Activated CD4-positive, alpha-beta T cell treated with anti-CD3 and anti-CD28 coated beads, Interleukin-2, amount 10 ng/mL, durations not matched to agents 7 days and 5 days (primary cell): ENCODE measurements at places on chromosomes 16 and 17.

DNA sequence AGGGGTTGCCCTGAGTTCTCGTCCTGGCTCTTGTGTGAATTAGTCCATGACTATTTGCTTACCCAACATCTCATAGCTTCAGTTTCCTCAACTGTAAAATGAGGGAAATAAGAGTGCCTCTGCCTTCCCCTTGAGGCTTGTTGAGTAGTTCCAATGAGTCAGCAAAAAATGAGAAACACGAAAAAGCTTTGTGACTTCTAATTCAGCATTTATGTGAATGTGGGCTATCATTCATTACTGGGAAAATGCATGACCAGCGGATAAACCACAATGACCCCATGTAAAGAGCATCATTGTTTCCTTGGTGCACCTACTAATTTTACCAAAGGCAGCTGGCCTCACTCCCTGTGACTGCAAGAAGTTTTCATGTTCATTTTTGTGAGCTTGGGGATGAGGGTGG is 374.6 kb upstream of the HSBP1 start:
- H3K4me3 ChIP-seq = no peak overlapping the region
- H3K36me3 ChIP-seq = no peaks in the 10 kb centered on the region
- no peaks in the 10 kb centered on the region for H3K27me3 ChIP-seq
- H3K27ac ChIP-seq = no peak overlapping the region
- no peaks in the 10 kb centered on the region for H3K4me1 ChIP-seq
- DNase-seq = no peak

DNA sequence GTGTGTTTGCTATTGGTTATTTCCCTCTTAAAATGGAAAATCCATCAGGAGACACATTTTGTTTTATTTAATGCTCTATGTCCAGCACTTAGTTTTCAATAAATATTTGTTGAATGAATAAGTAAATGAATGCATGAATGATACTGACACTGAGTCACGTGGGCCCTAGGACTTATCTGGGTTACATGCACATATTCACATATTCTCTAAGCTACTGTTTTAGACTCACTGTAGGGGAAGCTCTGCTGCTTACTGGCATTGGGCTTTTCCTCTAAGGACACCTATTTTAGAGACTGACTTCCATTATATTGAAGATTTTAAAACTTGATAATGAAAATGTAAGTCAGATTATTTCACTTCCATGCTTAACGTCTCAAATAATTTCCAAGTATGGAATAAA is 327.2 kb downstream of the UTP18 start:
- no peaks in the 10 kb centered on the region for H3K36me3 ChIP-seq
- H3K27me3 ChIP-seq = no peaks in the 10 kb centered on the region
- no peak overlapping the region for H3K4me3 ChIP-seq
- no peaks in the 10 kb centered on the region for H3K4me1 ChIP-seq
- DNase-seq = no peak

DNA sequence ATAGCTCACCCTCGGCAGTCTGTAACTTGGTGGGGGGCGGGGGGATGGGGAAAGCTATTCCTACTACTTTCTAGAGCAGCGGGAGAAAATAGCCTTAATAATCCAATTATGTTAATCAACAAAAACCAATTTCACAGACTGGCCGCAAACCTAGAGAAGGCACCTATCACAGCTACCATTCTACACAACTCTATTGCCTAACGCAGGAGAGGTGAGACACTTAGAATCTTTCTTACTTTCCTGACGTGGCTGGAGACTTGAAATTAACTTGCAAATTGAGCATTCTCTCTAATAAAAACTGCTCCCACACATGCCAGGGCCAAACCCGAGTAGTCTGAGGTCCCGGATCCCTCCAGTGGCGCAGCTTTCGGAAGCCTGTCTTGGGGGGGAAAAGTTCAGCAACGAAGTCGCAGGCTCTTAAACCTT is 794 bp downstream of the SMG6 start:
- DNase-seq = no peak
- H3K27me3 ChIP-seq = no peaks in the 10 kb centered on the region
- peaks cover 57% of the 10 kb centered on the region for H3K4me1 ChIP-seq
- peak overlapping the region; percentile 88 for H3K27ac ChIP-seq

DNA sequence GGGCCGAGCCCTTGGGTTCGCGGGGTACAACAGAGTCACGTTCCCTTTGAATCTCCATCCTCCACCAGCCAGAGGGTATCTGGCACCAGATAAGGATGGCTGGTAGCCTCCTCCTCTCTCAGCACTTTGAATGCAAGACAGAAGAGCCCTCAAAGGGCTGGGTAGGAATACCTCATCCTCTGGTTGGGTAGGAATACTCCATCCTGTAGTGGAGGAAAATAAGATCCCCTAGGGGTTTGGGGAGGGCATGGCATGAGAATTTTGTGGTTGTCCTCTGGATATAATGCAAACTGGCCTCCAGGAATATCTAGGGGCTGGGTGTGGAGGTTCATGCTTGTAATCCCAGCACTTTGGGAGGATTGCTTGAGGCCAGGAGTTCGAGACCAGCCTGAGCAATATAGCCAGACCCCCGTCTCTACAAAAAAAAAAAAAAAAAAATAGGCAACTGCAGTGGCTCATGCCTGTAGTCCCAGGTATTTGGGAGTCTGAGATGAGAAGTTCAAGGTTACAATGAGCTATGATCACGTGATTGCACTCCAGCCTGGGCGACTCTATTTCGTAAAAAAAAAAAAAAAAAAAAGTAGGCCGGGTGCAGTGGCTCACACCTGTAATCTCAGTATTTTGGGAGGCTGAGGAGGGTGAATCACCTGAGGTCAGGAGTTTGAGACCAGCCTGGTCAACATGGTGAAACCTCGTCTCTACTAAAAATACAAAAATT is 2.7 kb downstream of the IGFBP4 start:
- H3K36me3 ChIP-seq = peaks cover 23% of the 10 kb centered on the region
- peaks cover 72% of the 10 kb centered on the region for H3K4me1 ChIP-seq
- H3K4me3 ChIP-seq = peak overlapping the region; percentile 85
- no peak for DNase-seq
- H3K27ac ChIP-seq = peak overlapping the region; percentile 97

- peaks cover 3% of the 10 kb centered on the region for H3K27me3 ChIP-seq
- no peak overlapping the region for H3K27ac ChIP-seq
- H3K4me1 ChIP-seq = peaks cover 4% of the 10 kb centered on the region
- no peaks in the 10 kb centered on the region for H3K36me3 ChIP-seq
Measured at GRCh38 chr17:10738521-10739258, 8.9 kb upstream of the TMEM220 start.

- no peak overlapping the region for H3K27ac ChIP-seq
- no peak overlapping the region for H3K4me3 ChIP-seq
- no peak for DNase-seq
- H3K27me3 ChIP-seq = no peaks in the 10 kb centered on the region
- H3K4me1 ChIP-seq = peaks cover 17% of the 10 kb centered on the region
Measured at GRCh38 chr16:68146585-68146984, 61.4 kb downstream of the NFATC3 start.

DNA sequence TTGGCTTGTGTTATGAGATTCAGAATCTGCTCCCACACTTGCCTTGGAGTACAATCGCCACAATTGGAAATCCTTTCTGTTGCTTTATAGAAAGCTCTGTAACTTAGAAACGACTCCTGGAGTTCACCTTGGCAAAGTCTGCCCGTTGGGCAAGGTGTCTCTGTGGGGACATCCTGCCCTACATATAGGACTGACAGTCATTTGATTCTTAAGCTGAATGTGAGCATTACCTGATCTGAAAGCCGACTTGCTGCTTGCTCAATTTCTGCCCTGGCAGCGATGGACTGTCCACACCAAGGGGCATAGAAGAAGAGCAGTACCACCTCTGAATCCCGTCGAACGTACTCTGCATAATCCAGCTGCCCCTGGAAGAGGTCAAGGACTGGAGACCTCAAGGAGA is 6.9 kb downstream of the TXNDC11 start:
- no peak for DNase-seq
- peaks cover 79% of the 10 kb centered on the region for H3K4me1 ChIP-seq
- no peak overlapping the region for H3K27ac ChIP-seq
- no peaks in the 10 kb centered on the region for H3K27me3 ChIP-seq
- H3K36me3 ChIP-seq = peaks cover 67% of the 10 kb centered on the region
- no peak overlapping the region for H3K4me3 ChIP-seq

DNA sequence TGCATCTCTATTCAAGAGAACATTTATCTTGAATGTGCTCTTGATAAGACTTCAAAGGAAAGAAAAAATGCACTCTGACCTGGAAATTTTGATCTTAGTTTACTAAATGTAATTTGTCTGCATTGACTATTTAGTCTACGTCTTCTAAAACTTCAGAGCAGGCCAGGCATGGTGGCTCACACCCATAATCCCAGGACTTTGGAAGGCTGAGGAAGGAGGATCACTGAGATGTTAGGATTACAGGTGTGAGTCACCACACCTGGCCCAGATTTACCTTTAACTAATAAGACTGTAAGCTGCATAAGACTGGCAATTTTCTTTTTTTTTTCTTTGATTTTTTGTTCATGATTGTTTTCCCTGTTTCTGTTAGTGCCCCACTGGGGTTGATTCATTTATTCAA is 18.8 kb upstream of the CIITA start:
- H3K36me3 ChIP-seq = no peaks in the 10 kb centered on the region
- H3K4me1 ChIP-seq = peaks cover 3% of the 10 kb centered on the region
- H3K27ac ChIP-seq = no peak overlapping the region
- H3K4me3 ChIP-seq = no peak overlapping the region
- no peak for DNase-seq

DNA sequence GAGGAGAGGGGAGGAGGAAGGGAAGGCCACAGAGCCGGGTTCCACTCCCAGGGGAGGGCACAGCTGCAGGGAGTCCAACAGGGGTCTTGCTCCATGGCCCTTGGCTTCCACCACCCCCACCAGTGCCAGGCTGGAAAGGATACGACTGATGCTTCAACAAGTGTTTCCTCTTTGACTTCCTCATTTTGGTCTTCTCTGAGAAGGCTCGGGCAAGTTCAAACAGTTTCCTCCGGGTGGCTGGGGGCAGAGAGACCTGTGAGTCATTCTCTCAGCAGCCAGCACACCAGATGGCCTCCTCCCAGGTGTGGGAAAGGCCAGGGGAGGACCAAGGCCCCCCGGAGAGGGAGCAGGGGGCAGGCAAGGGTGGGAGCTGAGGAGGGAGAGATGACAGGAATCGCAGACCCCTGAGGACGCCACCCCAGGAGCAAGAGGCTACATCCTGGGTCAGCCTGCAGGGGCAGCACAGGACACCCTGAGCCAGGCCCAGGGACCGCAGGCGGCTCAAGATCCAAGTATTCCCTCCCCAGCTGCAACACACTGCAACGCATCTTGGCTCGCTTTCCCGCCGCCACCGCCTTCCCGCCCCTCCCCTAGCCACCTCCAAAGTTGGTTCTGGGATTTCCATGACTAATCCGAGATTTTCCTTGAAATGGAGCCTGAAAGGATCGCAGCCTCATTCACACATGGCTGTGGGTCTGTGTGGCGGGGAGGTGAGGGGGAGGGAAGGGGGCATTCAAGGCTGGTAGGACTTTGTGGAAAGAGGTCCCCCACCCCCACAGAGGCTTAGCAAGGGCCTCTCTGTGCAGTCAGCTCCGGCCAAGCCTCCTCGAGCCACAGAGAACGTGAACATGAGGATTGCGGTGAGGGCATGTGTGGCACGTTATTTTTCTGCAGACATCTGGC is 18.4 kb upstream of the MRPS23 start:
- H3K27me3 ChIP-seq = peaks cover 17% of the 10 kb centered on the region
- peak; percentile 61 for DNase-seq
- H3K36me3 ChIP-seq = no peaks in the 10 kb centered on the region
- H3K4me3 ChIP-seq = no peak overlapping the region

- H3K4me3 ChIP-seq = no peak overlapping the region
- no peak for DNase-seq
- no peak overlapping the region for H3K27ac ChIP-seq
Measured at GRCh38 chr16:23898682-23899430, 63.1 kb downstream of the PRKCB start.

GRCh38 chr16:56493126-56493525 is 26.7 kb downstream of the BBS2 start:
- H3K36me3 ChIP-seq = peaks cover 12% of the 10 kb centered on the region
- no peaks in the 10 kb centered on the region for H3K27me3 ChIP-seq
- H3K4me1 ChIP-seq = no peaks in the 10 kb centered on the region
- H3K27ac ChIP-seq = no peak overlapping the region
- DNase-seq = no peak

DNA sequence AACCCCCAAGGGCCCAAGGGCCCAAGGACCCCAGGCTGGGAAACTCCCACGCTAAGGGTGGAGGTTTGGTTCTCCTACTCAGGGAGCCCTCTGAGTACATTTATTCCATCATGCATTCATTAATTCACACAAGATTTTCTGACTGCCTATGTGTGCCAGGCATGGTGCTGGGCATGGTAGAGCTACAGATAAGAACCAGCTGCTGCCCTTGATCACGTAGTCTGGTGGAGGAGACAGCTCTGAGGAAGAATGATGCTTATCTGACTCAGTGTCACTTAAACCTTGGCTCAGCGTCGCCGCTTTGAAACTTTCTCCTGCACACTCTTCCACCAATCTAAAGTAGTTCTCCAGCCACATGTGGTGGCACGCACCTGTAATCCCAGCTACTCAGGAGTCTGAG is 3.6 kb upstream of the ARL4D start:
- H3K27ac ChIP-seq = no peak overlapping the region
- no peak for DNase-seq
- no peak overlapping the region for H3K4me3 ChIP-seq
- no peaks in the 10 kb centered on the region for H3K36me3 ChIP-seq

DNA sequence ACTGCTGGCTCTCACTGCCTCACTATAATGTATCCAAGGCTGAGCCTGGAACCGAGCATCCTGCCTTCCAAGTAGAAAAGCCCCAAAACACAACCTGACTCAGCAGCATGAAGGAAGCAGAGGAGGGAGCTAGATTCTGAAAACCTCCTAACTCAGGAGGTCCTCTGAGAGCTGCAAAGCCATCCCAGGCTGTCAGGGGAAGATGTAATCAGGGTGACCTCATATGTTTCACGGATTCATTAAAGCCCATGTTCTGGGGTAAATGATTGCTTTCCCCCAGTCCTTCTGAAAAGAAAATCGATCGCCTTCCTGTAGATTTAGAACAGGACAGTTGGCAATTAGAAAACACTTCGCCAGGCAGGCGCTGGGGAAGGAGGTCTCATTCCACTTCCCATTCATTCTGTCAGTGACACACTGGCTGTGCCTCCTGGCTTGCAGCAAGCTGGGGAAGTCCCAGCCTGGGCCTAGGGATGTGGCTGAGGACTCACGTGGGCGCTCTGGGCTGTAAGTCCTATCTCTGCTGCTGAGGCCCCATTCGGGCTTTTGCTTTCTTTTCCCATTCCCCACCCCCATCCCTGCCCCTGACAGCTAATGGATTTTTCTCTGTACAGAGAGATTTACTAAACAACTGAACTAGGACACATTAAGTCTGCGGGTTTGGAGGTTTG is 75.7 kb upstream of the TMEM132E start:
- H3K27ac ChIP-seq = no peak overlapping the region
- DNase-seq = no peak
- no peak overlapping the region for H3K4me3 ChIP-seq
- no peaks in the 10 kb centered on the region for H3K4me1 ChIP-seq
- H3K36me3 ChIP-seq = no peaks in the 10 kb centered on the region
- H3K27me3 ChIP-seq = peaks cover 33% of the 10 kb centered on the region

DNA sequence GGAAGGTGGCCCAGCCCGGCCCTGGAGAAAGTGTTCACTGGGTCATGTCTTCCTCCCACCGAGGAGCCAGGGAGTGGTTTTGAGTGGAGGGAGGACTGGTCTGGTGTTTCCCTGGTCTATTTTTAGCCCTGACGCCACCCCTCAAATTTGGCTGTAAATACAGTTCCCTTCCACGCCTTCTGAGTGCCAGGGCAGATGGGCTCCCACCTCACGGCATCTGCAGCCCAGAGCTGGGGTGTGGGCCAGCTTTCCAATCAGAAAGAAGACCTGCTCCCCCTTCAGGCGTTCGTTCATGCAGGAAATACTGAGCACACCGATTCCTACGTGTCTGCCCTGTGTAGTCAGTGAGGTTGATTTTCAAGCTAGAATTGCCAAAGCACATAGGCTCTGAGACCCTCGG is 53.7 kb downstream of the SNX20 start:
- peaks cover 24% of the 10 kb centered on the region for H3K4me1 ChIP-seq
- H3K27me3 ChIP-seq = no peaks in the 10 kb centered on the region
- H3K4me3 ChIP-seq = peak overlapping the region; percentile 28
- DNase-seq = peak; percentile 49
- H3K36me3 ChIP-seq = no peaks in the 10 kb centered on the region
